ENCODE measurements at places on chromosomes 11 and 22.
A peak's percentile ranks its signal among the peaks of the same experiment; 100 is the strongest.

DNA sequence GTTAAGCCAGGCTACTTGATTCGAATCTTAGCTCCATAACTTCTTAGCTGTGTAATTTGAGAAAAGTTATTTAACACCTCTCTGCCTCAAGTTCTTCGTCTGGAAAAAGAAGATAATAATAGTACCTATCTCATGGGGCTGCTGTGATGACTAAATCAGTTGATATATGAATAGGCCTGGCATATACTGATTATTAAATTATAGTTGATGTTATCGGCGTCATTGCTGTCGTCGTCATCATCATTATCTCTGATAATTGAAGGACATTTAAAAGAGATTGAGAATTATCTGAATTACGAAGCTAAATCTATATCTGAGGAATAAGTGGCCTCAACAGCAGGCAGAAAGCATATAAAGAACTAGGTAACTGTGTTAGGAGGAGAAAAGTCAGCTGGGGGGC lies 145.0 kb downstream of the APOL5 start:
- DNase-seq = no peak

GRCh38 chr11:353179-353873 lies 16.0 kb upstream of the B4GALNT4 start:
- peak; percentile 84 for DNase-seq

DNA sequence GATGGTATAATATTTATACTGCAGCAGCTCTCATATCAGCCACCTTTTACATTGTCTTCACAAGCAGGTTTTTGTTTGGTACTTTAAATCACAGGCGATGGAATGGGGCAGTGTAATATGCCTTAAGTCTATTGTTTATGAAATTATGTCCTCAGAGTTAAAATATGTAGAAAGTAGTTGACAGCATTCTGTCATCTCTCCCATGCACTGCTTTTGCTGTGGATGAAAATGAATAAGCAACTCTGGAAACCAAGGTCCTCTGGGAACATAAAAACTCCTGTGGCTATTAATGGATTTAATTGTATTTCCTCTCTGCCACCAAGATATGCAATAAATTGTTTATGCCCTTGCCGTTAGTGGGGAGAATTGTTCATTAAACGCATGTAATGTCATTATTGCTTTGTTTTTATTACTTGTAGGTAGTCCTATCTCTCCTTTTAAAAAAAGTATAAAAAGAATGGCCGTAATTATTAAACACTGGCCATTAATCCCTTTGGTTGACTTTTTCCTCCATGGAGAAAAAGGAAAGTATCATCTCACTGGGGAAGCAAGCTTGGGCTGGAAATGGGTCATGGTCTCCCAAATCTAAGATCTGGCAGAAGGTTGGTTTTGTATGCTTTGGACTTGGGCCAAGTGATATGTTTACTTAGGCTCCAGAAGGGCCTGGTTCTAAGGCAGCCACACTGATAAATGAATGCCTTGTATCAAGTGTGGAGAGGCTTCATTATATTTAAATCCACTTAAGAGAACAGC lies 13.1 kb downstream of the PACS1 start:
- no peak for DNase-seq

- DNase-seq = no peak
These were observed 42.4 kb upstream of the API5 start for GRCh38 chr11:43269254-43269918.

GRCh38 chr11:10265936-10266335 lies 28.1 kb downstream of the SBF2 start:
- no peak for DNase-seq

DNA sequence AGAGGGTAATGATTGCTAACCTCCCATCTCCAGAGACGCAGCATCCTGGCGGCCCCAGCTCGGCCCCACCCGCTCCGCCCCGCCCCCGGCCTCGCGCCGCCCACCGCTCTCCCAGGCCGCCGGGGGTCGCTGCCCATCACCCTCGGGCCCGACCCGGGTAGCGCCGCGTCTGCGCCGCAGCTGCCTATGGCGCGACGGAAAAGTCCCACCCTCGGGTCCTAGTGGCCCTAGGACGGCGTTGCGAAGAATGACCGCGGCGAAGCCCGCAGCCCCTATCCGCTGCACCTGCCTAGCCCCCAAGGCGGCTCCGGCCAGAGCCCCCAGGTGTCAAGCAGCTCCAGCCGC lies 457 bp downstream of the CPSF7 start:
- DNase-seq = peak; percentile 51

DNA sequence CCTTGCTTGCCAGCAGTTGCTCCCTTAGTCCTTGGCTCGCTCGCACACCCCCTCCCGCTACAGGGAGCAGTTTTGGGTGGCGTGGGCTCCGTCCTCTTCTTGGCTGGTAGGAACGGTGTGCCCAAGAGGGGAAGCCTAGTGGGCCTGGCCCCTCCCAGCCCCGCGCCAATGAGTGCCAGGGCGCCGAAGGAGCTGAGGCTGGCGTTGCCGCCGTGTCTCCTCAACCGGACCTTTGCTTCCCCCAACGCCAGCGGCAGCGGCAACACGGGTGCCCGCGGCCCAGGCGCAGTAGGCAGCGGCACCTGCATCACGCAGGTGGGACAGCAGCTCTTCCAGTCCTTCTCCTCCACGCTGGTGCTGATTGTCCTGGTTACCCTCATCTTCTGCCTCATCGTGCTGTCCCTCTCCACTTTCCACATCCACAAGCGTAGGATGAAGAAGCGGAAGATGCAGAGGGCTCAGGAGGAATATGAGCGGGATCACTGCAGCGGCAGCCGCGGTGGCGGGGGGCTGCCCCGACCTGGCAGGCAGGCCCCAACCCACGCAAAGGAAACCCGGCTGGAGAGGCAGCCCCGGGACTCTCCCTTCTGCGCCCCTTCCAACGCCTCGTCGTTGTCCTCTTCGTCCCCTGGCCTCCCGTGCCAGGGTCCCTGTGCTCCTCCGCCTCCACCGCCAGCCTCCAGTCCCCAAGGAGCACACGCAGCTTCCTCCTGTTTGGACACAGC lies 1.6 kb downstream of the C11orf87 start:
- DNase-seq = no peak

GRCh38 chr11:37182031-37182430 lies 584.0 kb upstream of the RAG2 start:
- DNase-seq = peak; percentile 14

DNA sequence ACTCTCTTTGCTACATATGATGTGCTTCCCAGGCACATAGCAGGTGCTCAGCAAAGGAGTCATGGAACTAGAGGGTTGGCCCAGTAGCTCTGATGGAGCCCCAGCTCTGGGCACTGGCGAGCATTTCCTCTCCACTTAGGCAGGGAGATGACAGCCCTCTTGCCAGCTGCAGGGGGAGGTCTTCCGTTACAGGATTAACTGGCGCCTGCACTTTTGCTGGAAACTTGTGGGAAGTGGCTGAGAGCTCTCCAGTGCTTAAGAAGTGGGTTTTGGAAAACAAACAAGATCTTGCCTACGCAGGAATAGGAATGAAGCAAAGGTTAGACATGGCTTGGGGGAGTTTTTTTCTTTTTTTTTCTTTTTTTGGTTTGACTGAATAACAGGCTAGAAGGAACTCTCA lies 75.5 kb downstream of the MICAL2 start:
- peak; percentile 43 for DNase-seq

DNA sequence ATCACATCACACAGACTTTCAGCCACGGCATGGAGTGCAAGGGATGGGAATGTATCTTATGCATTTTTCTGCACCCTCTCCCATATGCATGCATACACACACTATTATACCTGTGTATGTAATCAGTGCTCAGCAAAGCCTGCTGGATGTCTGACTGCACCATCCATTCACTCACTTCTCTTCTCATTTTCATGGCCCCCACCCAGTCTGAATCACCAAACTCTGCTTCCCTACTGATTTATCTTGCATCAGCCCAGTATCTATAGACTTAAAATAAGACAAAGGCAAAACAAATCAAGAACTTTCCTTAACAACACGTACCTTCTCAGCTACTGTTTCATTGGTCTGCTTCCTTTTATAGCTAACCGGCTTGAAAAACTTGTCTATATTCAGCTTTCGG lies 21.6 kb downstream of the DBX1 start:
- DNase-seq = no peak

GRCh38 chr11:19576903-19577302 lies 135.7 kb upstream of the NAV2 start:
- DNase-seq = peak; percentile 22

GRCh38 chr11:5931061-5931460 lies 11.0 kb upstream of the OR56A3 start:
- DNase-seq = no peak

DNA sequence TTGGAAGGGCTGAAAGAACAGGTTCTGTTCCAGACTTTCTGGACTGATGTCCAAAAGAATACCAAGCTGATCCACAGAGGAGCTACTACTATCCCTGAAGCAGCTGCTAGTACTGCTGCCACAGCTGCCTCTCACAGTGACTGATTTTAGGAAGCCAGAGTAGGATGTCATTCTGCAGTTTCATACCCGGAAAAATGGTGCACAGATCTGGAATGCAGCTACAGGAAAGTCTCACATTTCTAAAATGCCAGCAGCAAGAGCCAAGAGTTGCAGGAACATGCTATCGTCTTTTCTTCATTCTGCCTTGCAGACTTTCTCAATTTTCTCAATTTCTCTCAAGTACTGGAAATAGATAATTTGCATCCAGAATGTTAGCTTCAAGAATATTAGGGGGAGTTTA lies 19.4 kb upstream of the CCDC179 start:
- peak; percentile 49 for DNase-seq
